Karpas-422 (cell line): ENCODE measurements at places on chromosomes 7 and 10. TPM values are rescaled to one million over a fixed set of nuclear protein-coding genes. Genes with fewer than 3 reads are reported as not detected.

- no peak overlapping the region for H3K27ac ChIP-seq
- H3K4me1 ChIP-seq: no peaks in the 10 kb centered on the region
These were observed 82.2 kb downstream of the CFAP58 start for GRCh38 chr10:104435822-104436221.

DNA sequence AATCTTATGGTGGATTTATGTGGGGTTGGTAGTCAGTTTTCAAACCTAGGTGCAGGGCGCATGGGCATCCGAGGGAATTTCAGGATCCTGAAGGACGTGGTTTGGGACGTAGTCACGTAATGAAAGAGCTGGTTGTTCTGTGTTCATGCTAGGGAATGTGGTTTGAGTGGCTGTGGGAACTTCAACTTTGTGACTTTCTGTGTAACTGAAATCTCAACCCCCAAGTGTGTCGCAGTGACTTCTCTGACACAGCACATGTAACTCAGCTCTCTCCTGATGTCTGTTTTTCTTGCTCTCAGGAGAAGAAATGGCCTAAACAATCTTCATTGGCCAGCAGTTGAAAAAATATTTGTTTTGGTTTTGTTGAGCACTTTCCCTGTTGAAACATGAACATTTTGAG lies 199.0 kb downstream of the PTEN start:
- no peak for DNase-seq
- H3K27me3 ChIP-seq: no peaks in the 10 kb centered on the region
- no peak overlapping the region for H3K4me3 ChIP-seq
- H3K36me3 ChIP-seq: no peaks in the 10 kb centered on the region
- peaks cover 42% of the 10 kb centered on the region for H3K4me1 ChIP-seq
- no peak overlapping the region for H3K27ac ChIP-seq

DNA sequence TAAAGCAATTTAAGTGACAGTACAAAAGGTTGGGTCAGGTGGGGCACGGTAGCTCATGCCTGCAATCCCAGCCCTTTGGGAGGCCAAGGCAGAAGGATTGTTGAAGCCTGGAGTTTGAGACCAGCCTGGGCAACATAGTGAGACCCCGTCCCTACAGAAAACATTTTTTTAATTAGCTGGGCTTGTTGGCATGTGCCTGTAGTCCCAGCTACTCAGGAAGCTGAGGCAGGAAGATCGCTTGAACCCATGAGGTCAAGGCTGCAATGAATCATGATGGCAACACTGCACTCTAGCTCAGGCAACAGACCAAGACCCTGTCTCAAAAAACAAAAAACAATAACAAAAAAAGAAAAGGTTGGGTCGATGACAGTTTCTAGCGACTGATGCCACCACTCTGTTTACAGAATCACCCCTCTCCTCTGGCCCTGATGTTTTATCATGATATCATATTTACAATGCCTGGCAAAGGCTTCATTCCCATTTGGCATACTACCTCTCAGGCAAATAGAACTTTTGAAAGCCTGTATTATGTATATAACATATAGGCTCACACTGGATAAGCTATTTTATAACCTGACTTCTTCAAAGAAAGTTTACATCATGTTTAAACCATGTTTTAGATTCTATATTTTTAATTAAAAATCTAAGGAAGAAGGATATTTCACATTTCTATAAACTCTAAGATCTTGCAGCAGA lies 558 bp upstream of the ABCC2 start:
- H3K27me3 ChIP-seq: no peaks in the 10 kb centered on the region
- no peaks in the 10 kb centered on the region for H3K36me3 ChIP-seq
- no peak overlapping the region for H3K27ac ChIP-seq
- no peak for DNase-seq
- no peak overlapping the region for H3K4me3 ChIP-seq

DNA sequence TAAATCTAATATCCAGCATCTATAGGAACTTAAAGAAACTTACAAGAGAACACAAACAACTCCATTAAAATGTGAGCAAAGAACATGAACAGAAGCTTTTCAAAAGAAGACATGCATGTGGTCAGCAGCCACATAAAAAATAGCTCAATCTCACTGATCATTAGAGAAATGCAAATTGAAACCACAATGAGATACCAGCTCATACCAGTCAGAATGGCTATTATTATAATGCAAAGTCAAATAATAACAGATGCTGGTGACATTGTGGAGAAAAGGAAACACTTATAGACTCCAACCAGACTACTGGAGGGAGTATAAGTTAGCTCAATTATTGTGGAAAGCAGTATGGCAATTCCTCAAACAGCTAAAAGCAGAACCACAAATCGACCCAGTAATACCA lies 1314.5 kb downstream of the XPNPEP1 start:
- no peak overlapping the region for H3K4me3 ChIP-seq
- no peaks in the 10 kb centered on the region for H3K27me3 ChIP-seq
- H3K27ac ChIP-seq: no peak overlapping the region

DNA sequence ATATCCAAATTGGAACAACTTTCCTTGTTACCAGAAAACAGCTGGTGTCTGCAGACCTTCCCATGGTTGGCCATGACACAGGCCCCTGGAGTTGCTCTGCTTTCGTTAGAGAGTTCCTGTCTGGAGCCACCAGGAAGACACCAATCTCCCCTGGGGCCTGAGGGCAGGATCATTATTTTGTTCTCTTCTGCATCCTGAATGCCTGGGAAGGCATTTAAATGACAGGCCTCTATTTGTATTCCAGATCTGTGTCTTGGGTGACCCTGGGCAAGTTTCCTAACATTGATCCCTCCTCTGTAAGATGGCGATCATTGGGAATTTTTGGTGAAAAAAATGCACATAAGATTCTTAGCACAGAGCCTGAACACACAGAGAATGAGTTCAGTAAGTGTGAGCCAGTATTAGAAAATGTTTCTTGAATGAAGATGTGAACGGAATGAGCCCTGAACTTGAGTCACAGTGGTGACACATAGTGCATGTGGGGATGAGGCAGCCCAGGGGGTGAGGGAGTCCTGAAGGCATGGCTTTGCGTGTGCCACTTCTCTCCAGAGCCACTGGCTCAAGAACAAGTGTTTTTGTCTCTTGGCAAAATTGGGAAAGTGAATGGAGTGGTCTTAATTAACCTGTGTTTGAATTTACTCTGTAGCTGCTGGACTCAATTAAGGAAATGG lies 28.4 kb downstream of the BMPER start:
- H3K36me3 ChIP-seq: no peaks in the 10 kb centered on the region
- H3K4me1 ChIP-seq: no peaks in the 10 kb centered on the region
- no peak overlapping the region for H3K4me3 ChIP-seq
- H3K27me3 ChIP-seq: no peaks in the 10 kb centered on the region

DNA sequence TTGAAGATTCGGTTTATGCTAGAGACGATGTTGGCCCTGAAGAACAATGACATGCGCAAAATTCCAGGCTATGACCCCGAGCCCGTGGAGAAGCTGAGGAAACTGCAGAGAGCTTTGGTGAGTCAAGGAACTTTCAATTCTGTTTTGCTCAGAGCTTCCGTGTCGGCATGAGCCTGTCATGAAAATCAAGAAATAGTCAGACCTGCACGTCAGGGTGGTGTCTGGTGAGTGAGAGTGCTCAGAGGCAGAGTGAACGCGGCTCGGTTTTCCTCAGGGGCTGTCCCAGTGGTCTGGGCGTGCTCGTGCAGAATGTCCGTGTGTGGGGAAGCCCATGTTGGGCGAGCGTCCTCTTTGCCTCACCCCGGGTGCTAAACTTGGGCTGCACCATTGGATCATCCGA lies 12.6 kb downstream of the NOM1 start:
- H3K36me3 ChIP-seq: peaks cover 65% of the 10 kb centered on the region
- H3K4me3 ChIP-seq: no peak overlapping the region
- H3K4me1 ChIP-seq: no peaks in the 10 kb centered on the region
- no peaks in the 10 kb centered on the region for H3K27me3 ChIP-seq
- no peak overlapping the region for H3K27ac ChIP-seq

DNA sequence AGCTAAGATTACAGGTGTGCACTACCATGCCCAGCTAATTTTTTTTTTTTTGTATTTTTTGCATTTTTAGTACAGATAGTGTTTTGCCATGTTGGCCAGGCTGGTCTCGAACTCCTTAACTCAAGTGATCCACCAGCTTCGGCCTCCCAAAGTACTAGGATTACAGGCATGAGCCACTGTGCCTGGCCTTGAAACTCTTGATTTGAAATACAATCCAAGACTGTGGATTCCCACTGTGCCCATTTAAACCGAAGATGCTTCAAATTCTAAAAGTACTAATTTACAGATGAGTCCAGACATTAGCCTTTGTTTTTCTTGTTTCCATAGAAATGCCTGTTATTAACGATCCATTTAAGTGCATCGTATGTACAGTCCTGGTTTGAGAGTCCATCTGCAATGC lies 130.9 kb downstream of the CACNA2D1 start:
- no peaks in the 10 kb centered on the region for H3K4me1 ChIP-seq
- H3K4me3 ChIP-seq: no peak overlapping the region
- no peaks in the 10 kb centered on the region for H3K36me3 ChIP-seq
- H3K27me3 ChIP-seq: no peaks in the 10 kb centered on the region

DNA sequence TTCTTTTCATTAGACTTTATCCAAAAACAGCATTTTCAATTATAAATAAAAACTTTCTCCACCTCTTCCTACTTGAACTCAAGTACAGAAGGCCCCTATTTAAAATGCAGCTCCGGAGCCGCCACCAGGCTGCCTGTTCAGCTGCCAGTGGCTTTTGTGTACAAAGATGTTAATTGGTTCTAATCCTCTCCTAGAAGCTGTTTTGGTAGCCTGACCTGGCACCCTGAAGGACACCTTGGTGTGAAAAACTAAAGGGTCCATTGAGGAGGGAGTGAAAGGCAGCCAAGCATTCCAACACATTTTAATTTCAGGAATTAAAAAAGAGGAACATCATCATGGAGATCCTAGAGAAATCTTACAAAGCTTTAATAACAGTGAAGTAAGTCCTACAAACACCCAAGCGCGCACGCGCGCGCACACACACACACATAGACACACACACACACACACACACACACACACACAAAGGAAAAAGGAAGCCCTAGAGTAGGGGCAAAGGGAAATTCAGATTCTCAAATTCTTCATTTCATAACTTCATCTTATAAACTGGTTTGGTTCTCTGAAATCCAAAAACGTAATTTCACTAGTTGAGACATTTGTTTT lies 41.4 kb downstream of the VAX1 start:
- no peak overlapping the region for H3K27ac ChIP-seq
- no peaks in the 10 kb centered on the region for H3K27me3 ChIP-seq
- H3K36me3 ChIP-seq: no peaks in the 10 kb centered on the region
- DNase-seq: no peak
- H3K4me1 ChIP-seq: no peaks in the 10 kb centered on the region
- H3K4me3 ChIP-seq: no peak overlapping the region

GRCh38 chr7:133650069-133650468 lies 397.2 kb downstream of the EXOC4 start:
- H3K27ac ChIP-seq: no peak overlapping the region
- DNase-seq: no peak
- H3K4me3 ChIP-seq: no peak overlapping the region
- no peaks in the 10 kb centered on the region for H3K4me1 ChIP-seq
- no peaks in the 10 kb centered on the region for H3K36me3 ChIP-seq

GRCh38 chr7:55133630-55134358 lies 115.0 kb downstream of the EGFR start:
- no peak overlapping the region for H3K27ac ChIP-seq
- H3K36me3 ChIP-seq: no peaks in the 10 kb centered on the region
- H3K4me1 ChIP-seq: no peaks in the 10 kb centered on the region
- DNase-seq: no peak

DNA sequence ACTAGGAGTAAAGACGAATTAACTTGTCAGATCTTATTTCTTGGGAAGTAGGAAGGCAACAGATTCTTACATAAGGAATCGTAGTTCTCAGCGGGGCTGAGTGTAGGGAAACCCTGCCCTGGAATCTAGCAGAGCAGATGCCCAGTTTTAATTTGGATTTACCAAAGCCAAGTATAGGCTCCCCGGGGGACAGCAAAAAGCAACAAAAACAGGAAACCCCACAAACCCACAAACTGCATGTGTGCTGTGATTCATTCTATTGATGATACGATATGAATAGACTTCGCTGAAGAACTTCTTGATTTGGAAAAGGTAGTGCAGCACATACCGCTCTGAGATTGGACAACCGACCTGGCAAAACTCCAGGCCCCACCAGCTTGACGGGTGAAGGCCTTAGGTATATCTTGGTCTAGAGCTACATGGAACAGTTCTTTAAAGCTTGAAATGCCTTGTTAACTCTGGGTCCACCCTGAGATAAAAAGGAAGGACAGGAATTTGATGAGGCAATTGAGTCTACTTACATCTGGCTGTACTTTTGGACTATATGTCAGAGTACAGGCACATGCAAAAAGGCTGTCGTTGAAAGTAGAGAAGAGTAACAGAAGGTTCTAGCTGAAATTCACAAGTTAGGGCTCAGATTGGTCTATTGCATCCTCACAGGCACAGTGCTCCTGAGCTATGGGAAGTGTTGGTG lies 49.1 kb downstream of the STRA8 start:
- H3K36me3 ChIP-seq: no peaks in the 10 kb centered on the region
- H3K27ac ChIP-seq: no peak overlapping the region
- no peaks in the 10 kb centered on the region for H3K4me1 ChIP-seq
- no peaks in the 10 kb centered on the region for H3K27me3 ChIP-seq
- H3K4me3 ChIP-seq: no peak overlapping the region
- DNase-seq: no peak

DNA sequence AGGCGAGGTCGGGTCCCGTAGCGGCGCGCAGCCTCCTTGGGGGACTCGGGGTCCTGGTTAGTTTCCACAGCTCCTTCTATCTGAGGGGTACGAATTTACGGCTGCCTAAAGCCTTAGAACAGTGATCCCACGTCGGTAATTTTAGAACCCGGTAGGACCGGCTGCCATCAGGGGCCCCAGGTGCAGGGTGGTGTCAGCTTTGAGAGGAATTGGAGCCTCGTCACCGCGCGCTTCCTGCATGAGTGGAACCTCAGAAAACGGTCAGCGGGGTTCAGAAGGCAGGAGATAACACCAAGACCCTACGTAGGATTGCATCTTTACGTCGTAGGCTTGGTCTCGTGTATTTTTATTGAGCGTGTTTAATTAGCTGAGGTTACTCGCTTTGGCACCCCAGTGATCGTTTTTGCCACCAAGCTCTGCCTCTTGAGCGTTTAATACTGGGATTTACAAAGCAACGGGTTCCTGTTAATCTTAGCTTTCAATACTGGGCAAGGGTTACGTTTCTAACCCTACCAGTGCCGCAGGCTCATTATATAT lies 443 bp downstream of the RNF32 start:
- H3K27ac ChIP-seq: peak overlapping the region; percentile 66
- peak overlapping the region; percentile 87 for H3K4me3 ChIP-seq
- H3K36me3 ChIP-seq: no peaks in the 10 kb centered on the region
- DNase-seq: peak; percentile 91
- peaks cover 17% of the 10 kb centered on the region for H3K4me1 ChIP-seq
- no peaks in the 10 kb centered on the region for H3K27me3 ChIP-seq

DNA sequence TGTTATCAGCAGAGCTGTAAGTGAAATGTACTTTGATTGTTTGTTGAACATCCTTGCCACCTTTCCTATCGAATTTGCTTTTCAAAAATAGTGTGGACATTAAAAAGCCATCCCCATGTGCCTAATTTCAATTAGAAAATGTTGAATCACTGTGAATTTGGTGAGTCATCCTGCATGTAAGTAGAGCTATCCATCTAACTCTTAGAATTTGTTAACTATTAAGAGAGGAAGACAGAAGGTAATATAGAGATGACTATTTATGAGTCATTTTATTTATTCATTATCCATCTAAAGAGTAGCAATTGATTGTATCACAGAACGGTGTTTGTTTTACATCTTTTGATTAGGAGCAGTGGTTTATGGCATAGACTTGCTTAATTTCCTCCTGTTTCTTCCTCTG lies 154.7 kb downstream of the MGMT start:
- H3K4me1 ChIP-seq: no peaks in the 10 kb centered on the region
- H3K27me3 ChIP-seq: no peaks in the 10 kb centered on the region
- H3K27ac ChIP-seq: no peak overlapping the region
- no peak for DNase-seq

Gene UNCX
- not detected in 2 replicates for total RNA-seq

Gene KCNIP2
- 0.61 and 2.4 TPM in 2 replicates for total RNA-seq

Gene SYT15
- 0.60 TPM in 1 of 2 replicates, not detected in the other for total RNA-seq

Gene FAM107B
- total RNA-seq: 110 and 158 TPM in 2 replicates

Gene TOMM7
- 169 and 170 TPM in 2 replicates for total RNA-seq

Gene TMEM176B
- total RNA-seq: not detected in 2 replicates

Gene ATP6V0A4
- not detected in 2 replicates for total RNA-seq
